ENCODE measurements at places on chromosomes 11 and 22.

- DNase-seq = no peak
Measured at GRCh38 chr11:61418136-61418535, 11.6 kb downstream of the CPSF7 start.

DNA sequence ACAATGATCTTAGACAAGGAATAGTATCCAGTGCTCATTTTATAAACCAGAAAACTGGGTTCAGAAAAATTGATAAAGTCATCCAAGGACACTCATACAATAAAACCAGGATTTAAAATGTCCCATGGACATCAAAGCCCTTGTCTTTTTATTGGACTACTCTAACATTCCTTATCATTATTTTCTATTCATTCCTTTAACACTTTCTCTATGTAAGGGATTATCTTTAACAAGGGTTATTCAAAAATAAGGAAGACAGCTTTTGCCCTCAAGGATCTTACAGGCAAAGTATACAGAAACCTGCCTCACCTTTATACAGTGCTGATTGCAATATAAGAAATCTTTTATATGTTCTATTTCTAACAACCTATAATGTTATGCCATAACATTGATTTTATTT is 790.8 kb downstream of the DLG2 start:
- no peak for DNase-seq

DNA sequence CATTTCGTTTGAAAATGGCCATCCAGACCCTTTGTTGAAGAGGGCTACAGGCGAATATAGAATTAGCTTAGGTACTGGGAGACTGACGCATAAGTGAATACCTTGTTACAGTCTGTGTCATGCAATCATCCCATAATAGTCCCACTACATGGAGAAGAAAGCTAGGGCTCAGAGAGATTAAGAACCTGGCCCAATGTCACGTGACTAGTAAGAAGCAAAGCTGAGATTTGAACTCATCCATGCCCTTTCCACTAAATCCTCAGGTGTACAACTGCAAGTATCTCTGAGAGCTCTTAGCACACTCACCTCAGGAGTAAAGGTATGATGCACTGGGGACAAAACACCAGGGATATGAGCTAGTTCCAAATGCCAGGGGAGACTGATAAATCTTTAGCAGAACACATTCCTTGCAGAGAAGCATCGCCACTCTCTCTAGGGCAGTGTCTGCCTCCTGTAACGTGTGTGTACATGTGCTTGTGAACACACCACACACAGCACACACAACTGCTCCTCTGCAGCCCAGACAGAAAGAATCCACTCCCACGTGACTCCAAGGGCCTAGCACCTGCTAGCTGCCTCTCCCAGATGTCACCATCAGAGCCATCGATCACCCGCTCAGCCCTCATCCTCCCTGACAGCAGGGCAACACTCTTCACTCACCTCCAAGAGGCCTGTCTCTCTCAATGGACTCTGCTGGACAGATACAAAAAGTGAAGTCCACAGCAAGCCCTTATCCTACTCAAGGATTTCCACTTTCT is 402.8 kb downstream of the NXPE2 start:
- no peak for DNase-seq

- DNase-seq = no peak
Measured at GRCh38 chr11:22869325-22869724, 9.1 kb upstream of the CCDC179 start.

GRCh38 chr11:84969103-84969502 is 658.0 kb downstream of the DLG2 start:
- DNase-seq = no peak

DNA sequence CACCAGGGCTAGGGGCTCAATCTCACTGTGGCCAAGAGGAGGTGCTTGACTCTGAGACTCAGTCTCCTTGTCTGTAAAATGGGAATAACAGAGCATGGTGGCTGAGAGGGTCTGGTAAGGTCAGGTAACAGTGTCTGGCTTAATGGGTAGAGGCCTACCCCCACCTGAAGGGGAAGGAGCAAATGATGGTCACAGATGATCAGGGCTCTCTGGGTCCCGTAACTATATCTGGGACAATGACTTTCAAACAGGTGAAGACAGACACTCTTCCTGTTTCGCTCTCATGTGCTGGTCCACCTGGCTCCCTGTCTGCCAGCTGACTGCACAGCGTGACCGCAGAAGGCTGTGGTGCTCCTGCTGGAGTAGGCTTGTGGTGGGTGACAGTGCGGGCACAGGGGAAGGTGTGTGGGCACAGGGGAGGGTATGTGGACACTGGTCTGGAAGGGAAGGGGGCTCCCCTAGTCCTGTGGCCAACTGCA is 4.0 kb downstream of the A4GALT start:
- no peak for DNase-seq

All from Panc1 (cell line).